Fibroblast of mammary gland (primary cell): ENCODE measurements at places on chromosomes 2 and 18.

- DNase-seq, result peak; percentile 48
These were observed 45.8 kb downstream of the LAMA3 start for GRCh38 chr18:23735021-23735464.

DNA sequence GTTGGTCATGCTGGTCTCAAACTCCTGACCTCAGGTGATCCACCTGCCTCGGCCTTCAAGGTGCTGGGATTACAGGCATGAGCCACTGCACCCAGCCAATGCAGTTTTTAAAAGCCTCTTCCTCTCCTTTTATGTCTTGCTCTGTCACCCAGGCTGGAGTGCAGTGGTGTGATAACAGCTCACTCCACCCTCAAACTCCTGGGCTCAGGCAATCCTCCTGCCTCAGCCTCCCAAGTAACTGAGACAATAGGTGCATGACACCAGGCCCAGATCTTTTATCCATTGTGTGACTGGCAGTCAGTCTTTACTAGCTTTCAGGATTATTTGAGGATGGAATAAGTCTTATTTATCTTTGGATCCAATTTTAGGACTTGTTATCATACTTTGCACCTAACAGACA, 13.2 kb downstream of the KCTD18 start:
- DNase-seq, result no peak

- no peak for DNase-seq
These were observed 143.9 kb upstream of the SLC39A10 start for GRCh38 chr2:195513119-195513518.

DNA sequence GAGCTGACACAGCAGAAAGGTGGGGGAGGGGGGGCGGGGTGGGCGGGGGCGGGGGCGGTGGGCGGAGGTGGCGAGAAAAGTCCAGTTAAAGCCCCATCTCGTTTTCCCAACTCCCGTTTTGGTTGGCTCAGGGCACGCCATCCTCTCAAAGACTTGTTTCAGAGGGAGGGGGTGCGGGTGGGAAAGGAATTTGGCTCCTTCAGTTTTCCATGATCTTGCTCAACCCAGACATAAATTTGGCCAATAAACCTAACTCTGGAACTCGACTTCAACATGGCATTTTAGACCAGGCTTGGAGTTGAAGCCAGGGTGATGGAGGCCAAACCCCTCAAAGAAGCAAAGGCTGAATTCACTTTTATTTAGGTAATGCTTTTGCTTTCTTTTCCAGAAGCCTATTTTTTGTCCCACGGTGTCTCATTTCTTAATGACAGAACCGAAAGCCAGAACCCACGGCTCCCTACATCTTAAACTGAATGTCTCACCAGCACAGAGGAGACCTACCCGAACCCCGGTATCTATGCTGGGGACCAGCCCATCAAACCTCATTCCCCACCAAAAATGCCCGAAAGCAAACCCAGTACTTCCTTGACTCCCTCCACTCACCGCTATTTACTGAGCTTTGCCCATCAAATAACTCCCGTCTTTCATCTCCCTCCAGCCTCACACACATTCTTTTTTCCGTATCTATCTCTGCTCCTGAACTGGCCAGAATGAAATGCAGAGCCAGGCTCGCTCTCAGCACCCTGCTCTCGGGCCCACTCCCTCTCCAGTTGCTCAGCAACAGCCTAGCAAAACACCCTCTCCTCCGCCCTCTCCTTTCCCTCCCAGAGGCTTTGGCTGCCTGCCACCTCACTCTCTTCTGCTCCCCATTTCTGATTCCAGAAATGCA, 4.3 kb downstream of the IGFBP5 start:
- peak; percentile 30 for DNase-seq

- peak; percentile 27 for DNase-seq
These were observed 270.6 kb upstream of the MMADHC start for GRCh38 chr2:149858216-149858615.

DNA sequence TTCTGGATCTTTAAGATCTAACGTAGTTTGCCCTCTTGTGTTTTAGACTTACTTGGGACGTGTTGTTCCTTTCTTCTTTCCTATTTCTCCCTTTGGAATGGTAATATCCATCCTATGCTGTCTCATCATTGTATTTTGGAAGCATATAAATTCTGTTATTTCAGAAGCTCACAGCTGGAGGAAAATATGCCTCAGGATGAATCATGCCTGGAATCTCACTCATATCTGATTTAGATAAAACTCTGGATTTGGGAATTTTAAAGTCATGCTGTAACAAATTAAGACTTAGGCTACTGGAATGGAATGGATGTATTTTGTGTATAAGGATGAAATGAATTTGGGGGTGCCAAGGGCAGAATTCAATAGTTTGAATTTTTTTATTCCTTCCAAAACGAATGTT, 245.2 kb upstream of the GULP1 start:
- peak; percentile 16 for DNase-seq

- no peak for DNase-seq
These were observed 48.6 kb upstream of the GPR17 start for GRCh38 chr2:127597046-127597983.

GRCh38 chr2:169038338-169038757, 7.2 kb upstream of the ABCB11 start:
- peak; percentile 75 for DNase-seq

- no peak for DNase-seq
These were observed 75.6 kb downstream of the SPP2 start for GRCh38 chr2:234126146-234126470.

DNA sequence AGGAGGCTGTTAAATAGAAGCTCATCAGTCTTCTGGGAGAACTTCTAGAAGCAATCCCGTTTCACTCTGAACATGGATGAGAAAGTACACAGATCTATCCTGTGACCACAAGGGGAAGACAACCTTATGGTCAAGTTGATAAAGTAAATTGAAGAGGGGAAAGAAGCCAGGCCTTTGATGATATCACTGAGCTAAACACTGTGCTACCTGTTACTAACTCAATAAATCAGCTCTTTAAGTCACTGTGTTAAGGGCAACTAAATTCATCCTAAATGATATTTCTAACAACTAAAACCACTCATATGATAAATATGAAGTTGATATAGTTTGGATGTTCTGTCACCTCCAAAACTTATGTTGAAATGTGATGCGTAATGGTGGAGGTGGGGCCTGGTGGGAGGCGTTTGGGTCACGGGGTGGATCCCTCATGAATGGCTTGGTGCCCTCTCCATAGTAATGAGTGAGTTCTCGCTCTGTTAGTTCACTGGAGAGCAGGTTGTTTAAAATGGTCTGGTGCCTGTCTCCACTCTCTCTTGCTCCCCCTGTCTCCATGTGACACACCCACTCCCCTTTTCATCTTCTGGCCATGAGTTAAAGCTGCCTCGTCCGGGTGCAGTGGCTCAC, 23.6 kb downstream of the OLA1 start:
- DNase-seq, result no peak
